ENCODE measurements at places on chromosomes 4 and X.

DNA sequence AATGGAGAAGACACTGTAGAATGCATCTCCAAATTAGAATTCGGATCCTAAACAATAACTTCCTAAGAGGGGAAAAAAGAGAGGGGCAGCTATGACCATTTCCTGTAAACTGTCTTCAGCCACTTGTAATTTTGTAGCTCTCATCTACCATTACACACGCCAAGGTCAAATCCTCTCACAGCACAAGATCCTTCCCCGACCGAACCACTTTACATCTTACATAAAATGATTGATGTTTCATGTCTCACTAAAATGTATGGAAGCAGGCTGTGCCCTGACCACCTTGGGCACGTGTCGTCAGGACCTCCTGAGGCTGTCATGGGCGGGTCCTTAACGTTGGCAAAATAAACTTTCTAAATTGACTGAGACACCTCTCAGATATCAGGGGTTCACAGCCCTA lies 24.1 kb upstream of the PBDC1 start:
- peak; percentile 67 for DNase-seq

DNA sequence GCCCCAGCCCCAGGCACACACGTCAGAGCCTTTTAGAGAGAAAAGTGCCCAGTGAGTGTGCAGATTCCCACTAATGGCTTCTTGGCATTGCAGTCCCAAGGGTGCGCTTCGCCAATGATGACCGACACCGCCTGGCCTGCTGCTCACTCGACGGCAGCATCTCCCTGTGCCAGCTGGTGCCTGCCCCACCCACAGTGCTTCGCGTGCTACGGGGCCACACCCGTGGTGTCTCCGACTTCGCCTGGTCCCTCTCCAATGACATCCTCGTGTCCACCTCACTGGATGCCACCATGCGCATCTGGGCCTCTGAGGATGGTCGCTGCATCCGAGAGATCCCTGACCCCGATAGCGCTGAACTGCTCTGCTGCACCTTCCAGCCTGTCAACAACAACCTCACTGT lies 2.9 kb downstream of the WDR13 start:
- DNase-seq: no peak

DNA sequence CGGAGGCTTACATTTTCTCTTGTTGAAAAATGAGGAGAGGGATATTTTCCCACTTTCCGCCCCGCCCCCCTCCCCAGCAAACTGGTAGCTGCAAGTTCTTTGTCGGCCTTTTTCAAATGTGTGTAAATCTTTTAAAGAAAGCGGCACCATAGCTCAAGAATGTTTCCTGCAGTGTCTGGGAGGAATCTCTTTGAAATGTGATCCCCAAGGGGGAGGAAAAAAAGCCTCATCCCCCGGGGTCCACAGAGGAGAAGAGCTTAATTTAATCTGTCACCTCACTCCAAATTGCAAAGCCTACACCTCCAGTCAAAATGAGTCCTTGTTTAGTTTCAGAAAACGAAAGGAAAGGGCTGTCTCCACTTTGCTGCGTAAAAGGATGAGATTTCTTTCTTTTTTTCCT lies 34.8 kb downstream of the ASMT start:
- DNase-seq: no peak

DNA sequence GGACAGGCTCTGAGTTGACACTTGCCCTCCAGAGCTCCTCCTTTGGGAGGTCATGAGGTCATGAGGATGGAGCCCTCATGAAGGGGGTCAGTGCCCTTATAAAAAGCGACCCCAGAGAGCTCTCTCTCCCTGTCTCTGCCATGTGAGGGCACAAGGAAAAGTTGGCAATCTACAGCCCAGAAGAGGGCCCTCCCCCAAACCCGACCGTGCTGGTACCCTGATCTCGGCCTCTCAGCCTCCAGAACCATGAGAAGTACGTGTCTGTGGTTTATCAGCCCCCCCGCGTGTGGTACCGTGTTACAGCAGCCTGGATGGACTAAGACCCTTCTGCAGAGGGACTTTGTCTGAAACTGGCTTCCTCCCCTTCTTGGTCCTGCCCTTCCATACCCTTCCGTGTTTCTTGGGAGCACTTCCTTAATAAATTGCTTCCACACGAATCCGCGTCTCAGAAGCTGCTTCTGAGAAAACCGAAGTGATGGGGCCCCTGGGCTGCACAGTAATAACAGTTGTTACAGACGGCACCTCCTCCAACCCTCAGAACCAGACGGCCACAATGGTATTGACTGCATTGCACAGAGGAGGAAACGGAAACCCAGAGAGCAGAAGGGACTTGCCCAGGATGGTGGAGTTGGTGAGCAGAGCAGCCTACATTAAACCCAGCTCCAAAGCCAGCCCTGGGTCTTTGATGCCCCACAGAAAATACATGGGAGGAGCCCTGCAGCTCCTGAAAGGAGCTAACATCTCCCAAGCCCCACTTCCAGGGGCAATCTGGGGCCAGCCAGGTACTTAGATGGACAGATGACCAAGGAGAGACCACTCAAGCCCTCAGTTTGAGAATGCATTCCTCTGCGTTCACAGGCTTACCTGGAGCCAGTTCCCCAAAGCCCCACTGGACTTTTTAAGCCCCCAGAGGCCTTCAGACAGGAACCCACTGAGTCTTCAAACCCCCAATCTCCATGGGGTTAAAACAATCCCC lies 242.7 kb downstream of the BCOR start:
- peak; percentile 95 for DNase-seq

GRCh38 chrX:110396735-110397134 lies 38.1 kb downstream of the RTL9 start:
- no peak for DNase-seq

All from activated CD4-positive, alpha-beta T cell treated with anti-CD3 and anti-CD28 coated beads, Interleukin-2, amount 50 U/mL, for 16 hours (primary cell).